ENCODE measurements at places on chromosomes 7 and 10.

DNA sequence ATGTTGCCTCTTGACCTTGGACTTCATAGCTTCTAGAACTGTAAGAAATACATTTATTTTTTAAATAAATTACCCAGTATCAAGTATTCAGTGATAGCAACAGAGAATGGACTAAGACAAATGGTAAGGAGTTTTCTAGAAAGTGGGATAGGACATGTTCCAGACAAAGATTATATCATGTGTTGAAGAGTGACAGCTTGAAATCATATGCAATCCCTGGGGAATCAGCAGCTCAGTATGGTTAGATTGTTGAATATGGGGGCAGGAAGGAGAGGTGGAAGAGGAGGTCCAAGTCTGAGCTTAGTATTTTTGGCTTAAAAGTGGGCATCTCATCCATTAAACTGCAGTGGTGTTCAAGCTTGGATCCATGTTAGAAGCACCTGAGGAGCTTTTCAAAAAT is 74.1 kb downstream of the ENTPD1 start:
- DNase-seq, result no peak

DNA sequence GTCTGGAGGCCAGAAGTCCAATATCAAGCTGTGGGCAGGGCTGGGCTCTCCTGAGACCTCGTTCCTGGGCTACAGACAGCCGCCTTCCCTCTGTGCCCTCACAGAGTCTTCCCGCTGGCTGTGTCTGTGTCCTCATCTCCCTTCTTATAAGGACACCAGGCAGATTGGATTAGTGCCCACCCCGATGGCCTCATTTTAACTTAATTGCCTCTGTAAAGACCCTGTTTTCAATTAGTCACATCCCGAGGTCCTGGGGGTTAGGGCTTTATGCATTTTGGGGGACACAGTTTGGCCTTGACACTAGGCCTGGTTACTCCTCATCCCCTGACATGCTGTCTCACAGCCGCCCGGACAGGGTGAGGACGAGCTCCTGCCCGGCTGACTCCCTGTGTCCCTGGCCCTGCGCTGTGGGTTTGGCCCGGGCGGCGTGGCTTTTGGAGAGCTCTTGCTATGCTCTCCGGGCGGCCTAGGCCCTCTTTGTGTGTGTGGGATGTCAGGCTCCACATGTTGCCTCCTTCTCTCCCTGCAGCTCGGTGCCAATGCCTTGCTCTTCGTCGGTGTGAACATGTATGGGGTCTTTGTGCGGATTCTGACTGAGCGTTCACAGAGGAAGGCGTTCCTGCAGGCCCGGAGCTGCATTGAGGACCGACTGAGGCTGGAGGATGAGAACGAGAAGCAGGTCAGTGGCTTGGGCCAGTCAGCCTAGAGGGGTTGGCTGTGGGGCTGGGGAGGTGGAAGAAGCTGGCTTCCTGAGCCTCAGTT is 18.2 kb downstream of the ADCY1 start:
- no peak for DNase-seq

GRCh38 chr7:48274662-48275061 is 103.4 kb downstream of the ABCA13 start:
- DNase-seq, result no peak

GRCh38 chr7:114930107-114930661 is 8.3 kb downstream of the MDFIC start:
- no peak for DNase-seq
